ENCODE measurements at places on chromosomes 13 and 19. TPM values are rescaled to one million over a fixed set of nuclear protein-coding genes. Genes with fewer than 3 reads are reported as not detected.

The UNC13A gene
- 0.49 TPM for total RNA-seq

The ZNF491 gene
- 0.99 TPM for total RNA-seq

The TEX30 gene
- 12.8 TPM for total RNA-seq

The BRCA2 gene
- 23.1 TPM for total RNA-seq

The TNFSF13B gene
- 5.6 TPM for total RNA-seq

The TCF3 gene
- 74.2 TPM for total RNA-seq

The CXCL17 gene
- not detected for total RNA-seq

The ZFR2 gene
- not detected for total RNA-seq

The ZNF468 gene
- 15.9 TPM for total RNA-seq

The TTC9B gene
- total RNA-seq = not detected

The XRCC1 gene
- 23.5 TPM for total RNA-seq

The OR10H1 gene
- total RNA-seq = not detected

All from fibroblast of the aortic adventitia (primary cell).